ENCODE measurements at places on chromosomes 3 and 15.

GRCh38 chr3:73759297-73759711 lies 134.6 kb upstream of the PDZRN3 start:
- no peak for DNase-seq

- DNase-seq: no peak
Observed at GRCh38 chr15:78168608-78169007, 19.4 kb downstream of the IDH3A start.

- no peak for DNase-seq
Observed at GRCh38 chr15:42035435-42035761, 14.6 kb upstream of the PLA2G4E start.

DNA sequence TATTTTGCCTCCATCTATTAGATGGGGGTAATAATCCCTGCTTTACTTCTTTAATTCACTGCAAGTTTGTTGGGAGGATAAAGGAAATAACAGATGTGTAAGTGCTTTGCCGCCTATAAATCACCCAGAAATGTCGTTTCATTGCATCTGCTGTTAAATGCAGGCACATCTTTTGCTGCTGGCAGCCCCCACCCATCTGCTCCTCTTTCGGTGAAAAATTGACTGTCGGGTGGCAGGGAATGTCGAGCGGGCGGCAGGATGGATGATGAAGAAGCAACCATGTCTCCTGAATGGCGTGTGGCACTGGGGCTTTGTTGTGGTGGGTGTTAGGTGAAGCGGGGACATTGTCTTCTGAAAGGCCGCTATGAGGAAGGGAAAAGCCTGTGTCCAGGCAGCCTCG lies 543 bp upstream of the REC114 start:
- no peak for DNase-seq

DNA sequence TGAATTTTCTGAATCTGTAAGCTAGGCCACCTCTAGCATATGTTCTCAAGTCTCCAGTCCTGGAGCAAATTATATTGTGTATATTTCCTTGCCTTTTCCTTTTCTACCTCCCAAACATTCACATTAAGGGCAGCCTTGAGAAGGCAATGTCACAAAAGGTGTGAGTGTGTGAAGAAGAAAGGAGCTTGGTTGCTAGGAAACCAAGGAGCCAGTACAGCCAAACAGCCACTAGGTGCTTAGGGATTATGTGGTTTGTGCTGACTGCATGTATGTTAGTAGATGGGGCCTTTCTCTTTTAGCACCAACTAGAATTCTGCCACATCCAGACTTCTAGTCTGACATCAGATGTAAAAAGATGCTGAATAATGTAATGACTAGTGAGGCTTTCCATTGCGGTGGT lies 118.8 kb upstream of the DAZL start:
- no peak for DNase-seq

DNA sequence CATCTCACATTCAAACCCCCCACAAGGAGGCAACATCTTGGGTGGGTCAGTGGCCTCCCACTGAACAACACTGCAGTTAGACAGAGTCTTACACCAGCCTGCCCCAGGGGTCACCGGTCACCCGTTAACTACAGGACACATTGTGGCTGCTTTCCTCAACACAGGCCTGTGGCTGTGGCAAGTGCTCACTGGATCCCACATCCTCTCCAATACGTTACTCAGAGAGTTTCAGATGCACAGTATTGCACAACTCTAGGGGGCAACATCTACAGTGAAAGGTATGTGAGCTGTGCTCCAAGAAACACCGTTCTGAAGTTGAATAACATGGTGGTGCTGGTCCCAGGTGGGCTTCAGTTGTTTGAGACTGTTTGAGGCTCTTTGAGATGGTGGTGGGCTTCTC lies 41.0 kb downstream of the CTDSPL start:
- DNase-seq: no peak

DNA sequence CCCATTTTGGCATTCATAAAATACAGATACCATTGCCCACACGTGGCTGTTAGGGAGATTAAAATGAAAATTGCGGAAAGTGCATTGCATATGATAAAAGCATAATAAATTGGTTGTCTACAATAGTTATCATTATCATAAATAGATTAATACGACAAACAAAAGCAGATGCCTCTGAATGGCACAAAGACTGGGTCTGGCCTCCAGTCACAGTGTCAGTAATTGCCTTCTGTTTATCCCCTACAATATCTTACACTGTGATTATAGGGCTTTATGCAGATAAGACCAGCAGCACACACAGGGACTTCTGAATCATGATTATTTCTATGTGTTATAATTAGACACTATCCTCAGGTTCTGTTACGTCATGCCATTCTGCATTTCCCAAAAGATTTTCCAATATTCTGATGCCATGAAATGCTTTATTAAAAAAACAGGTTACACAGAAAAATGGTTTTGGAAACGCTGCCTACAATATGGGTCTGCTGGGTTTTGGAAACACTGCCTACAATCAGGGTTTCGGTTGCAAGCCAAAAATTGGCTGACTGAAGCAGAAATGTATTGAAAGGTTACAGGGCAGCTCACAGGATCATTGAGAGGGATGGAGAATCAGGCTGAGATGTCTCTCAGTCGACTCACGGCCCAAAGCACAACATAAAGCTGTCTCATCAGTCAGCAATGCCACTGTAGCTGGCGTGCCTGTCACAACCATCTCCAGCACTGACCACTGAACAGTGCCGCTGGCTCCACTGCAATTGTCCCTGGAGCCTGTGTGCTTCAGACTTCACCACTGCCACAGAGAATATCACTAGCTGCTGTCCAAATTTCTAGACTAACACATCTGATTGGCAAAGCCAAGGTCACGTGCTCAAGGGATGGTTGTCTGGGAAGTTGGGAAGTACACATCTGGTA lies 248.1 kb downstream of the ERC2 start:
- DNase-seq: no peak

DNA sequence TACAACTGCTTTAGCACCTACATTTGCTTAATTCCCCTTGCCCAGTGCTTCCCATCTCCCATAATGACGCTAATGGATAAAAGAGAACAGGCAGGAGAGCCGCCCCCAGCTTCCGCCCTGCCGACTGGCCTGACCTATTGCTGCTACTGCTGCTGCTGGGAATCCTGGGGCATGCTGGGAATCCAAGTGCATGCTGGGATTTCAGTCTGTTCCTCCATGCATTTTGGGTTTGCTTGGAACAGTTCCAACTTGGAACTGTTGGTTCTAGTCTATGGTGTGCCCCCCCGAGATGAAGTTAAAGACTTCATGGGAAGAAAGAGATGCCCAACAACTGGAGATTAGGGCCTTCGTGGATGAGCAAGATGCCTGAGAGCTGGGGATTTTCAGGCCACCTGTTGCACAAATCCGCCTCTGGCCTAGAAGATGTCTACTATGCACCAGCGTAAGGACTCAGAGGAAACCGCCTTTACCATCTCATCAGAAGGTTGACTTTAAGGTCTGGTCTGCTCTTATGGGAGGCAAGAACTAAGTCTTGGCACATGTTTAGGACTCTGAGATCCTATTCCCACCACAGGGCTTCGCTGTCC lies 29.0 kb downstream of the HAPLN3 start:
- DNase-seq: no peak

GRCh38 chr3:192917028-192917403 lies 640 bp downstream of the MB21D2 start:
- peak; percentile 83 for DNase-seq

DNA sequence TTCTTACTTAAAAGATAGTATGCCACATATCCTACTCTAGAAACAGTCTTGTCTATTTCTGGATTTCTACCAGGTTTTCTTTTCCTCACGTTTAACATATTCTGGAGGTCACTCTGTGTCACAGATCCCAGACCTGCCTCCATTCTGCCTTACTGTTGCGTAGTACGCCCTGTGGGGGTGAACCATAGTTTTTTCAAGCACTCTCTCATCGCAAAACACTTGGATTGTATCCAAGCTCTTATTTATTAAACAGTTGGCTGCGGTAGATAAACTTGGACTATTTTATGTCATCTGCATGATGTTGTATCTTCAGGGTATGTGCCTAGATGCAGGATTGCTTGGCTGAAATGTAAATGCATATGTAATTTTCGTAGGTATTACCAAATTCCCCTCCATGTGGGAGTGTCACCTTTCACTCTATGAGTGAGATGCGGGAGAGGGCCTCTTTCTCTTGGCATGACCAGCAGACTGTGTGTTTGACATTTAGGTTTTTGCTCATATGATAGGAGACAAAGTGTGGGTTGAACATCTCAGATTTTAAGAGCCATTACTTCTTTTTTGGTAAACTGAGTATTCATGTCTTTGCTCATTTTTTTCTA lies 55.8 kb downstream of the ABTB1 start:
- DNase-seq: no peak

GRCh38 chr3:78825118-78825857 lies 942.5 kb downstream of the ROBO1 start:
- DNase-seq: no peak

DNA sequence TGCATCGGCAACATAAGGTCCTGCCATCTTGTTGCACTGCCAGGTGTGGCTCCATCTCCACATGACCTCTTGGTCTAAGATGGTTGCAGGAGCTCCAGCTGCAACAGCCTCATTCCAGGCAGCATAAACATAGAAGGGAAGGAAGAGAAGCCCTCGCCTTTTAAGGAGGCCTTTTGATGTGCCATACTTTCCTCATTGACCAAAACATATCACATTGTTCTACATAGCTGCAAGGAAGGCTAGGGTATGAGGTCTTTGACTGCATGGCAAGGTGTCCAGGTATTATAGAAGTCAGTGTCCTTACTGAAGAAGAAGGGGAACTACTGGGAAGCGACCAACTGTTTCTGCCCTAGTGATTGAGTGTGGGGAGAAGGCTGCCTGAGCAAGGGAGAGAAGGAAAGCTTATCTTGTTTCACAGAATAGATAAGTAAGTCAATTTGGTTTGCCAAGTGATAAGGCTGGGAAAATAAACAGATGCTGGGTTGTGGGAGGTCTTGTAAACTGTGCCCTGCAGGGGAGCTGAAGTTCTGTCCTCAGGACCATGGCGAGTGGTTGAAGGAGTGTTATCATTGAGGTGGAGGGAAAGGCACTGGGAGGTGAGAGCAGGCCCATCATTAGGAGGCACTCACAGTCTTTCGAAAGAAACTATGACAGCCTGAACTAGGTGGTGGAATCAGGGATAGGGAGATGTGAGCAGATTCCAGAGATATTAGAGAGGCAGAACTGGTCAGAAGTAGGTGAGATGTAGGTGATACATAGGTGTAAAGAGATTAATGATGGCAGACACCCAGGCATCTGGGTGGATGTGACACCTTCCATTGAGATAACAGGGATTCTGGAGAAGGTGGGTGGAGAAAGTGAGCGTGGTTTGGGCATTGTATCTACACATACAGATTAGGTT lies 93.8 kb upstream of the IGF1R start:
- DNase-seq: no peak

DNA sequence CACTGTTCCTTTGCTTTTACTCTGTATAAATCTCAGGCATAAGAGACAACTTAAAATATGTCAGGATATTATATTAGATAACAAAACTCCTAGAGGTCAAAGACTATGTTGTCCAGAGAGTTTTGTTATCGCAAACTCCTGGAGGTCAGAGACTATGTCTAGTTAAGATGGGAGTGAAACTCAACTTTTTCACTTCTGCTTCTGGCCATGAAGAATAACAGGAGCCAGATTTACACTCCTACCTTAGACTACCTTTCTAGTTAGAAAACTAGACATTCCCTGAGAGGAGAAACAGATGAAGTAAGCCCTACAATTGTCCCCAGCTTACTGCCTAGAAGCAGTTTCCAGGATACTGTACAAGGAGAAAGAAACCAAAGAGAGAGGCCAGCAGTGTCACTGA lies 255.4 kb upstream of the UBE2E1 start:
- DNase-seq: no peak

DNA sequence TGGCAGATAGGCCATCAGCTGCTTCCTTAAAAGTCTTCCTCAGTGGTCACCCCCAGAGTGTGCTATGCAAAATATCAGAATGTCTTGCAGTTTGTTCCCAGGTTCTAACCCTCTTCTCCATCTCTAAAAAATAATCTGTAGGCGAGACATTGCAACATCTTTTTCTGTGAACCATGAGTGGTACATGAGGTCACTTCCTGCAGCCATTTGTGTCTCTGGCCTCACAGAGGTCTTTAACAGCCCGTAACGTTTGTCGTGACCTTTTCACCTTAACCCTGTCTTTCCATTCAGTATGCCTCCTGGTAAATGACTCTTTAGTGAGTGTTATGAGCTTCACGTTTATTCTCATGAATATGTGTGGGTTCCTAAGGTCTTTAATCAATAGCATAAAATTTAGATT lies 145.4 kb downstream of the KLHL25 start:
- no peak for DNase-seq

- no peak for DNase-seq
Observed at GRCh38 chr3:9808345-9809037, 1.6 kb upstream of the TTLL3 start.

- no peak for DNase-seq
Observed at GRCh38 chr3:61381745-61382392, 130.6 kb upstream of the FHIT start.

DNA sequence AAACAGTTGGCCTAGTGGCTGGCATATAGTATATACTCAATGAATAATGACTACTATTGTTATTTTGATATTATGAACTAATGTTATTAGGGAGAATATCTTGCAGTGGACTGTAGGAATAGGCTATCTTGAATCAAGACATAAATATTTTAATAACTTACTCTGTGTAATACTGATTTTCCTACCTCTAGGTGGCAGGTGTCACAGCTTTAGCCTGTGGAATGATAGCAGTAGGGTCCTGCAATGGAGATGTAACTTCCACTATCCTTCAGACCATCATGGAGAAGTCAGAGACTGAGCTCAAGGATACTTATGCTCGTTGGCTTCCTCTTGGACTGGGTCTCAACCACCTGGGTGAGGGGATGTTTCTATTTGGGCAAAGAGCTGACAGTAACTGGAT lies 6.5 kb downstream of the PSMD2 start:
- no peak for DNase-seq

DNA sequence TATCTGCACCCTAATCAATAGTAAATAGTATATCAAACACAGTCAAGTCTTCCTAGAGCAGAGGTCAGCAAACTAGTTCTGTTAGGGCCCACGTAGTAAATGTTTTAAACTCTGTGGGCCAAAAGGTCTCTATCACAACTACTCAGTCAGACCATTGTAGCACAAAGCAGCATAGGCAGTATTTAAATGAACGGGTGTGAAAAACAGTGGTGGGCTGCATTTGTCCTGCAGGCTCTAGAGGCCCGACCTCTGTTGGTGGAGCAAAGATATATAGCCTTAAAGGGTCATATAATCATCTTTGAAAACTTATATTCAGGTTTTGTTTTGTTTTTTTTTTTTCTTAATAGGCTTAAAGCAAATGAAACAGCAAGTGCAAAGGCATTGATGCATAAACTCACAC lies 326.4 kb upstream of the TRIM42 start:
- no peak for DNase-seq

GRCh38 chr3:16366-16765 lies 180.2 kb upstream of the CHL1 start:
- DNase-seq: no peak

GRCh38 chr15:45523166-45523460 lies 558 bp upstream of the SLC30A4 start:
- DNase-seq: no peak
